ENCODE measurements at places on chromosomes 1 and 21.

DNA sequence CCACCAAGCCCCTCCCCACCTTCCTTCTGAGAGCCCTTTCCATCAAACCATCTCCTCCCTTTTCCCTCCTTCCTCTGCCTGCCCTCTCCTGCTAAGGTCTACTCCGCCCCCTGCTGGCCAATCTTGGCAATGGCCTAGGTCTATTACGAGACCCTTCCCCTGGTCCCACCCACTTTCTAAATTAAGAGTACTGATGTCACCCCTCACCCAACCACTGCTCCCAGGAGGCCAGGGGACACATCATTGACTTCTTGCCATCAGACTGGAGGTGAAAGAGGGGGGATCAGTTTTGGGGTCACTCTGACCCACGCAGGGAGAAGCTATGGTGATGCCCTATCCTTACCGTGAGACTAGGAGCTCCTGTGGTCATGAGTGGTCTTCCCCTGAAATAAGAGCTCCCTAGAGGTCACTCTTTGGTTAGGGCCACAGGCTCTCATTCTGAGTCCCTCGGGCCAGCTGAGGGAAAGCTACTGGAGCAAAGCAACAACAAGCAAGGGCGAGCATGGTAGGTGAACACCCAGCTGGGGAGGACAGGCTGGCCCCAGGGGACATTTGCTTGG, 34.6 kb upstream of the S100A7 start:
- no peak for DNase-seq

GRCh38 chr1:226062558-226063223, at the start of gene H3-3A:
H3-3A (plus strand) TSS chr1:226062716; CDS start chr1:226064352, 1,636 bp downstream.
- peak; percentile 94 for DNase-seq

DNA sequence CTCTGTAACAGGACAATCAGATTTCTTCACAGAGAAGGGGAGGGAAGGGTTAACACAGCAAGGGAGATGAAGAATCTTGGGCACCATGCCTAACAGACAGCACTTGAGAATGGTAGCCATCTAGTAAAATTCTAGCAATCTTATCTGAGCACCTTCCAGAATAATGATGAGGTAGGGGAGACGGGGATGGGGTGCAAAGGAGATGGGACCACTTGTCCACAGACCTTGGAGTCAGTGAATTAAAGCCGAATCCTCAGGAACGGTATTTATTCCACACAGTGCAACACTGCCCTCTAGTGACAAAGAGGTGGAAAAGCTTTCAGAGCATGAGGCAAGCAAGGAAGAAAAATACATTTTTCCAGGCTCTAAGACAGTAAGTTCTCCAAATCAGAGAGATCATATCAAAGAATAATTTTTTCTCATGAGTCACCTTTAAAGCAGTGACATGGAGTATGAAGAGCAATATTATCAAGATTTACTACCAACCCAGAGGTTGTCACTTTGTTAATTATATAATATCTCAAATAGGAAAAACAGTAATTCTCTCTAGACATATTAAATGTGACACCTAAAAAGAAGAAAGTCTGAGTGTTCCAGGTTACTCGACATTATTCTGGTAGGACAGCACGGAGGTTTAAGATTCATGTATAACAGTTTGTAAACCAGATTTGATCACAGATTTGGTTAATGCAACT, 43.3 kb upstream of the LPAR3 start:
- DNase-seq = peak; percentile 81

- DNase-seq = no peak
These were observed 6.7 kb downstream of the SPRR2E start for GRCh38 chr1:153087652-153088051.

DNA sequence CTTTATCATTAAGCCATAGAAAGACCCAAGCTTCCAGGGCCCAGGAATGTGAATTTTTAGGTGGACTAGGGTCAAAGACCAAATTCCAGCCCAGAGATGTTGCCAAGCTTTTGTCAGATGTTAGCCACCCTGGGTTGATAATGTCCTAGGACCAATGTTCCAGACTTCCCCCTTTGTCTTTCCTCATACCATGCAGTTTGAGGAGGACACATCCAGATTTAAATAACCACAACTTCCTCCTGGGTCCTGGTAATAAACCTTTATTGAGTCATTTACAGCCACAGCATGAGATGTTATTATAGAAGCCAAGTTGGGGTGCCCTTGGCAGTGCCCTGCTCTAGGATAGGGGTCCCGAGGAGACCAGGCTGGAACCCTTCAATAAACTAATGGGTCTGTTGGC, 5.9 kb downstream of the TNR start:
- DNase-seq = no peak

GRCh38 chr21:31932470-31932764, 59.6 kb downstream of the HUNK start:
- no peak for DNase-seq

DNA sequence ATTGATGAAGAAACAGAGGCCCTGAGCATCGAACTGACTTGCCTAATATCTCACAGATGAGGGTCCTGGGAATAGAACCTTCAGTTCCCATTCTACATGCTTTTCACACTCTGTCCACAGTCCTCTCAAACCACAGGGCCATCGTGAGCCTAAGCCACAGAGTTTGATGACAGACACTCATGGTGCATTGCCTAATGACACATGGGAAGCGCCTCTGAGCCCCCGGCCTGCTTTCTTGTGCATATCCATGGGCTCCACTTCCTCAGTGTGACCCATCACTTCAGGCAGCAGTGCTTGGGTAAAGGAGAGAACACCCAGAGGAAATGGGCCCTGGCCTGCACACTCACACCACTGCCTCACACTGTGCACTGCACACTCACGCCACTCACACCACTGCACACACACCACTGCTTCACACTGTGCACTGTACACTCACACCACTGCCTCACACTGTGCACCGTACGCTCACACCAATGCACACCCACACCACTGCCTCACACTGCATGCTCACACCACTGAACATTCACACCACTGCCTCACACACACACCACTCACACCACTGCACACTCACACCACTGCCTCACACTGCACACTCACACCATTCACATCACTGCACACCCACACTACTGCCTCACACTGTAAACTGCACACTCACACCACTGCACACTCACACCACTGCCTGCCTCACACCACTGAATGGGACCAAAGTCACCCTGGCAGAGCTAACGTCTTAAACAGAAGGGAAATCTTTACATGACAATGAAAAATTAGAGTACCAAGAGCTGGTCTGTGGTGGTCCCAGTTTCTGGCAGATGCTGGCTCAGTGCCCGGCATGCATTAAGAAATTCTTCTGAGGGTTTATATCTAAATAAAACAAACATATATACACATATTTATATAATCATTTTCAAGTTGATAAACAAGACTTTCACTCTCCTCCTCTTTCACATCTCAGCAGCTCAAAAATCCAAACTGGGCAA, 53.0 kb downstream of the KANK4 start:
- DNase-seq = no peak
